Calu3 (cell line): ENCODE measurements at places on chromosomes 4 and X. TPM values are rescaled to one million over a fixed set of nuclear protein-coding genes. Genes with fewer than 3 reads are reported as not detected.

DNA sequence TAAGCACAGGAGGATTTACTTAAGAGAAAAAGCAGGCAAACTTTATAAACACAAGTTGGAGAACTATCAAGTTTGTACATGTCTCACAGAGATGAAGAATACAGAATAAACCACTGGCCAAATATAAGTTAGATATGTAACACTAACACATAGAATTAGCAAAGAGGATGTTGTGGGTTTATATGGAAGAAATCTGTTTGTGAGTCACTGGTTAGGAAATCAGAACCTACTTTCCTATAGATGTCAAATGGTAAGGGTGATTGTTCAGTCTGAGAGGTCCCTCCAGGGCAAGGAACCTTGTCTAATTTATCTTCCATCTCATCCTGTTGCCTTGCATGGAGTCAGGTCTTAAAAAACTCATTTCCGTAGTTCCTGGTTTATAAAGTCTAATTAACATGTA lies 14.8 kb upstream of the ART3 start:
- DNase-seq = no peak

DNA sequence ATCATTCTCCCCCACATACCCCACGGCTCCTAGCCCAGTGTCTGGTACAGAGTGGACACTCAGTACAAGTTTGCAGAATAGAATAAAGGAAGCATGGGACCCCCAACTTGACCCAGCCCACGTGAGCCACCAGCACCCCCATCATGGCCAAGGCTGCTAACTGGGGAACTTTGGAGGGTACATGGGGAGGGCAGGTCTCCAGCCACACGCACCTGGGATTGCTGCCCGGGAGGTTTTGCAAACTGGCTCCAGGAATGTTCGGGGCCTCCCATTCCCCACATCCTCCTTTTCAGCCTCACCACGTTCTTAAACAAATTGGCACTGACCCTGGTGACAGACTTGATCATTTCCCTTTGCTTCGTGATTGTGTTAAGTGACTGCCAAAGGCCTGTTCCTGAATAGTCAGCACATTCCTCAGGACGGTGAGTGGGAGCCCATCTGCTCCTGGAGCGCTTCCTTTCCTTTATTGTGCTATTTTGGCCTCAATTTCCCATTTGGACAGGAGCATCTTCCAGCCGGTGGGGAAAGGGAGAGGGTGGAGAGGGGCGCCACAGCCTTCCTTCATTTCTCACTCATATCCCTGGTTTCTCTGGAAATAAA lies 18.7 kb upstream of the XPNPEP2 start:
- DNase-seq = no peak

- no peak for DNase-seq
These were observed 109.0 kb upstream of the DDIT4L start for GRCh38 chr4:100299046-100299840.

GRCh38 chr4:169315530-169316343 lies 45.0 kb upstream of the SH3RF1 start:
- no peak for DNase-seq

DNA sequence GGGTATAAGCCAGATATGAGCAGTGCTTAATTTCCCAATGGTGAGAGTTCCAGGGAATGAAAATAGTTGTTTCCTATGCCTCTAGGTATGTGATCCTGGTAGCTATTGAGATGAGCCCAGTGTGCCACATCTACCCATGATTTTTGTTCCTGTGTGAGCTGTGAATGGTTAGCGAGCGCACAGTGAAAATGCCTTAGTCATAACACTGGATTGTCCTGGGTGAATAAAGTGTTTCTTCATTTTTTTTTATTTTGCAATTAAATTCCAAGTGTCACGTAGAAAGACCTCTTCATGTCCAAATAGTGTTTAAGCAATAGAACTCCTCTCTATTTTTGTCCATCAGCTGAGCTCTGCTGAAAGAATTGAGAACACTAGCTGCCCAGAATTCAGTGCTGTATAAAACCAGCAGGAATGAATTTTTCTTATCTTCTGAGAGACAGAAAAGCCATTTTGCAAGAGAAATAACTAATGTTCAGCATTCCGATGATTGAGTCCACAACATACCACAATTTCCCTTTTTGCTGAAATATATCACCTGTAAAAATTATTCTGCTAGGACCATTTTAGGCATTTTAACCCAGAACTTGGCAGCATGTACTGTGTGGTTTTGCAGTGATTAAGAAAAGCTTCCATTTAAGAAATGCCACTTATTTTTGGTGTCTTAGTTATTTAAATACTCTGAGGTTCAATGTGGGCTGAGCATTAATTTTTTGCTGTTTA lies 5.6 kb downstream of the MAOA start:
- DNase-seq = no peak

Gene CD40LG
- not detected in 2 replicates for total RNA-seq

- DNase-seq = no peak
These were observed 107.9 kb downstream of the DRD5 start for GRCh38 chr4:9889306-9889705.
